ENCODE measurements at places on chromosomes 7 and 10.

DNA sequence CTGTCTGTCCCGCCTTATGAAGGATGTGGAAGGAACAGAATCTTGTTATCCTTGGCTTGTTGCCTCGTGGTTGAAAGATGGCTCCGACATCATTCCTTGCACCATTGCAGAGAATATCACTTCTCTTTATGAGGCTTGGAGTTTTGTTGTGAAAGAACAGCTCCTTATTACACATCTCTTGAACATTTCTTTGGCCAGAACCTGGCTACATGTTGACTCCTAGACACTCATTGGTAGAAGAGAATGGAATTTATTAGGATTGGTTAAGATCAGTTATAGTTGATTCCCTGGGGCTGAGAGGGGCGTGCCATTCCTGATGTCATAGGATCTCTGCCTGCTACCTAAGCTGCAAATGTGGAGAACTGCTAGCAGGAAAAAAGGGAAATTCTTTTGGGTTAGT is 180.5 kb upstream of the CTBP2 start:
- DNase-seq, result no peak

- no peak for DNase-seq
These were observed 302.6 kb upstream of the SP4 start for GRCh38 chr7:21125297-21125696.

DNA sequence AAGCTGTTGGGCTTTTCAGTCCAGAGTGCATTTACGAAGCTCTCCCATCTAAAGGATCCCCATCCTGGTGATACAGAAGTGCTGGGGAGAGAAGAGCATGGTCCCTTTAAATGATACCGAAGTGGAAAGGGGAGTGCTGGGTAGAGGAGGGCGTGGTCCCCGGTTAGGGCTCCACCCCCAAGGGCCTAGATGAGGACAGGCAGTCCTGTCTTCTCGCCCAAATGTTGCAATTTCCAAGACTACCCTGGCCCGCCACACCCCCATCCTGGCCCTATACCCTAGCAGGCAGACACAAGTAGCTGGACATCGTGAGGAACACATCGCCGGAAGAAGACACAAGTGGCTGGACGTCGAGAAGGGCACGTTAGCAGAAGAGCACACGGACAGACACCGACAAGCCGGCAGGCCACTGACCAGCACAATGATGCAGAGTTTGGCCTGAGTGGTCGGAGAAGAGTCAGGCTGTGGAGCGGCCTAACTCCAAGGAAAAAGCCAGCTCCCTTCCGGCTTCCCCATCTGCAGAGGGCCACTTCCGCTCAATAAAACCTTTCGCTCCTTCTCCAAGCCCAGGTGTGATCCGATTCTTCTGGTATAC is 439.5 kb upstream of the NRP1 start:
- DNase-seq, result no peak

- no peak for DNase-seq
These were observed 80.8 kb upstream of the PRSS1 start for GRCh38 chr7:142668495-142668894.

GRCh38 chr7:43509906-43510305 is 73.0 kb upstream of the STK17A start:
- no peak for DNase-seq

DNA sequence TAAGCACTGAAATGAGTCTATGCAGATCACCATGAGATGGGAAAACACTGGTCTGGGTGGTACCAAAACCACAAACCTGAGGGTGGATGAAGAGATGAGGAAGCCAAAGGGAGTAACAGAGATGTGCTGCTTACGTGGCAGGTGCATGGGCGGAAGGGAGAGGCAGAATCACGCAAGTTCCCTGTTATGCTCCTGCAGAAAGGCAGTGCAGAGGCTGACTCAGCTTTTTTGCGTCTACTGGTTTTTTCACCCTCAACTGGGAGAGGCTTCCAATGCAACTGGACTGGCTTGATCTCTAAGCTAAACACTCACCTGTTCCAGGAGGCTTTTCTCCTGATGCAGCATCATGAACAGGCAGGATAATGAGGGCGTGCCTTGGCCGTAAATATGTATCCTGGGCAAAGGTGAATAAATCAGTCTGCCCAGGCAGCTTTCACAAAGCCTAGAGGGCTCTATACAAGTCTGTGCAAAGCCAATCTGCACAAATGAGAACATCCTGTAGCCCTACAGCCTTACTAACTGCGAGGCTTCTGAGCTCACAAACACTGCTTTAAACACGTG is 95.4 kb upstream of the AFAP1L2 start:
- no peak for DNase-seq

GRCh38 chr7:95318501-95319100 is 5.7 kb downstream of the PON1 start:
- DNase-seq, result peak; percentile 96

- no peak for DNase-seq
These were observed 28.9 kb upstream of the INHBA start for GRCh38 chr7:41731493-41732435.

DNA sequence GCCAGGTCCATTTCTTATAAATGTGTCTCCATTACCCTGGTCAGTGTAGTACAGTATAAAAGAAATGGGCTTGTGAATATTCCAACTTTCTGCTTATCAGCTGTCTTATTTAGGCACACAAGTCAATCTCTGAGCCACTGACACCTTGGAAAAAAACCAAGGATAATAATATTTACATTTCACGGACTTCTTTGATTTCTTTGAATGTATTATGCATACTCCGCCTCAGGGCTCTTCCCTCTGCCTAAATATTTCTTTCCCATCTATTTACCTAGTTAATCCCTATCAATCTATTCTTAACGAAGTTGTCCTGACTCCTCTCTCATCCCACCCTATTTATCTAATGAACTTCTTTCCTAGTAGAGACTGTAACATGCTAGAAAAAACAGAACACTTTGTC is 253.8 kb downstream of the CRPPA start:
- no peak for DNase-seq

- DNase-seq, result no peak
These were observed 140.9 kb upstream of the NRBF2 start for GRCh38 chr10:62992145-62992721.

GRCh38 chr10:78181381-78182055 is 147.9 kb downstream of the RPS24 start:
- no peak for DNase-seq

DNA sequence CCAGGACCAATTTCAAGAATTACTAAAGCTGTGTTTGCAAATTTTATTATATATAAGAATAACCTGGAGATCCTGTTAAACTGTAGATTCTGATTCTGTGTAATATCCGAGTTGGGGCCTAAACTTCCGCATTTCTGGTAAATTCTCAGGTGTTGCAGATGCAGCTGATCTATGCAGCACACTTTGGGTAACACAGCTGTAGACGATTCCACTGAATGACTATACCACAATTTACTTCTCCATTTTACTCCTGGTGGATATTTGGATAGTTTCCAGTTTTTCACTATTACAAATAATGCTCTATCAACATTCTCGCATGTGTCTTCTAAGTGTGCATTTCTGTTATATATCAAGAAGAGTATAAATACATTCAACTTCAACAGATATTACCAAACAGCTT is 7.5 kb downstream of the GDI2 start:
- no peak for DNase-seq

DNA sequence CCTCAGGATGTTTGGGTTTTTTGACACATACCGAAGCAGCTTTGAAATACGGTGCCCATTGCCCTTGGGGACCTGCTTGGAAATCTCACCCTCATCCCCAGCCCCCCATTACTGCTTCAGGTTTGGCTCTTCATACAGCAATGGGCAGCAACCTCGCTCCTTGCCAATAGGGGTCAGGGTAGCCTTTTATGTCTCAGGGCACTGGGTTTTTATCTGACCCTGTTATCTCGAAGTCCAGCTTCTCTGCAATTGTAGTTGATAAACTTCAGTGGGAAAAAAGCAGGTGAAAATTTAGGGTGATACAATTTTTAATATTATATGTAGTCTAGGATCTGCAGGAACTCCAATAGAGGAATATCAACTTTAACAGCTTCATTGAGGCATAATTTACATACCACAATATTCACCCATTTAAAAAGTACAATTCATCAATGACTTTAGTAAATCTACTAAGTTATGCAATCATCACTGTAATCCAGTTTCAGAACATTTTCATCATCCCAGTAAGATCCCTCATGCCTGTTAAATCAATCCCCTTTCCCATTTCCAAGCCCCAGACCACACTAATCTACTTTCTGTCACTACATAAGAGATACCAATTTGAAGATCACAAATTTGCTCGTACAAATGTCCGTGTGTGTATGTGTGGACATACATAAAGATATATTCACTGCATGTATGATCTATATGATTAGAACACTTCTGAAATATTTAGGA is 386.2 kb downstream of the KCNMA1 start:
- DNase-seq, result peak; percentile 34

GRCh38 chr10:125455855-125456254 is 227.1 kb downstream of the TEX36 start:
- no peak for DNase-seq

GRCh38 chr7:105131890-105132289 is 117.9 kb downstream of the KMT2E start:
- DNase-seq, result no peak

DNA sequence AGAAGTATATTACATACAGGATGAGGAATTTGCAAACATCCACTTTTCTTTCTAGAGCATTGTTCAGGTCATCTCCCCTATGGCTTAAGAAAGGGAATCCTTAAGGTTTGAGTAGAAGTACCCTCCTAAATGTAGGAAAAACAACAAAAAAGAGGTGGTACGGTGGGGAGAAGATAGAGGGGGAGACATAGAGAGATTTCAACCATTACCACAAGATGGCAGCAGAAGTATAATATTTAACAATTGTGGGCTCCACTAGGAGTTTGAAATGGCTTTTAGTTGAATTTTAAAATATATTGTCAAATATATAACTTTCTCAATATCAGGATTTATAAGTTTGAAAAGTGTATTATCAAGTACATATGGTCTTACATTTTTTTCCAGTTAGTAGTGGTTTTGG is 72.7 kb upstream of the PRKG1 start:
- DNase-seq, result peak; percentile 10

GRCh38 chr7:7790041-7790741 is 71.8 kb upstream of the RPA3 start:
- DNase-seq, result no peak

GRCh38 chr7:96182424-96183158 is 139.3 kb downstream of the SLC25A13 start:
- no peak for DNase-seq

DNA sequence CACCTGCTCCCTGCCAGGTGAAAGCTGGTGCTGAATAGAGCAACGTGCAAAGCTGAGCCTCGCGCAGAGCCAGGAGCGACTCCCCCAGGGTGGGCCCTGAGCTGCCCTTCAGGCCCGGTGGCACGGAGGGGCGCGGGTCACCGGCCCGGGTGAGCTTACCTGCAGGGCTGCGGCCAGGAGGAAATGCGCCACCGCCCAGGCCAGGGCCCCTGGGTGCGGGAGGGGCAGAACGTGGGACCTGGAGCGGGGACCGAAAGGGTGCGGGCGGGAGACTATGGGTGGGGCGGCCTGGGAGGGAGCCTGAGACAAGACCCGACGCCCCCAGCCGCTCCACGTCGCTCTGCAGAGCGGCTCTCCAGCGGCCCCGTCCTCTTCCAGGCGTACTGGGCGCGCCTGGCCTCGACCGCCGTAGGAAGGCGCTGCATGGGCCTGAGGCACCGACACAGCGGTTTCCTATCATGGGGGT is 122.1 kb downstream of the BTAF1 start:
- no peak for DNase-seq

DNA sequence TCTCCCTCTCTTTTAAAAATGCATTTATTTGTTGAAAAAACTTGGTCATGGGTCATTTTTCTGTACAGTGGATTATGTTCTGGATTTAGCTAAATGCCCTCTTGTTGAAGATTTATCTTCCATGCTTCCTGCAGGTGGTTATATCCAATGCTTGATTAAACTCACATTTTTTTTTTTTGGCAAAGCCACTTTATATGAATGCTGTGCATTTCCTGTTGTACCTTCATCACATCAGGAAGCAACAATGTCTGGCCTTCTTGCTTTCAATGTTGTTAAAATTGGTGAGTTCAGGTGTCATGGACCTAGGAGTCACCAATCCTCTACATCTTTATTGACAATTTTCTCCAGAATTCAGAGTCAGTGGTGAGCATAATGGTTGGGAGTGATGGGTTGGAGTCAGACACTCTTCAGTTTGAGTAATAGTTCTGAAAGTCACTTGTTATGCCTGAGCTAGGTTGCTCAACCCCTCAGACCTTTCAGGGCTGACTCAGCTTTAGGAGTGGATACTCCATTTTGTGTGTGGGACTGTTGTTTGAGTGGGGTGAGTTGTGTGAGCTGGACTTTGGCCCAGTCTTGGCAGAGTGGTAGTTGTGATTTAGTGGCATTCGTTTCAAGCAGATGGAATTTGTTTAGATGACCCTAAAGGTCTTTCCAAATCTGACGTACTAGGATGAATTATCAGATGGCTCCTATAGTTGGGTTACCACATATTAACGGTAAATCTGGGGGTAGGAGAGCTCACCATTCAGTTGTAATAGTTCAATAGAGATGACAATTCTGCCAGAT is 213.5 kb upstream of the ZNF32 start:
- no peak for DNase-seq

DNA sequence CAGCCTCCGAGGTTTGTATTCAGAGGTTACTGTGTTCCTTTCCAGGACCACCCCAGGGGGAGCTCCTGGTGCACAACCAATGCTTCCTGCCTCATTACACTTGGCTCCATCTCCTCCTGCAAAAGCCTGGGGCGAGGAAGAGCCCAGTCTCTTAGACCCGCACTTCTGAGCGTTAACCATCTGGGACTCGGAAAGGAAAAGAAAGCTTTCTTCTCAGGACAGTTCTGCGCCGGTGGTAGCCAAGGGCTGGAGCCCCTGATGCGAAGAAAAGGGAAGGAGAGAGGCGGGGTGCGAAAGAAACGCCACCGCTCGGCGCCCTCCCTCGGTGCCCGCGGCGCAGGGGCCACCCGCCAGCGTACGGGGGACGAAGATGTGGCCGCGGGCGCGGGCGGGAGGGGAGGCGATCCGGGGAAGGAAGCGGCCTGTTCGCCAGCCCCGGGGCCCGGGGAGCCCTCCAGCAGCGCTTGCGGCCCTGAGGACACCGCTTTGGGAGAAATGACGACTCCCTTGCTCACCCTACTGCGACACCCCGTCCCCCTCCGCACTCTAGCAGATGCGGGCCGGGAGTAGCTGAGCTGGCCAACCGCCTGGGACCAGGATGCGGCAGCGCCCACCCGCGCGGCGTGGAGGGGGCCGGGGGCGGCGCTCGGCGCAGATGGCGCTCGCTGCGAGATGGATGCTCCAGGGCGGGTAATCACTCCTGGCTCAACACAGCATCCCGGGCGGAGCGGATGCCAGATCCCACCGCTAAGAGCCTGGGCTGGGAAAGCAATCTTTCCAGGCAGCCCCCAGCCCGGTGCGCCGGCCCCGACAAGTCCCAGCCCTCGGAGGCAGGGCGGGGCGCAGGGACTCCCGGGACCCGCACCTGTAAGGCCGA is 1.3 kb downstream of the NRCAM start:
- peak; percentile 80 for DNase-seq

DNA sequence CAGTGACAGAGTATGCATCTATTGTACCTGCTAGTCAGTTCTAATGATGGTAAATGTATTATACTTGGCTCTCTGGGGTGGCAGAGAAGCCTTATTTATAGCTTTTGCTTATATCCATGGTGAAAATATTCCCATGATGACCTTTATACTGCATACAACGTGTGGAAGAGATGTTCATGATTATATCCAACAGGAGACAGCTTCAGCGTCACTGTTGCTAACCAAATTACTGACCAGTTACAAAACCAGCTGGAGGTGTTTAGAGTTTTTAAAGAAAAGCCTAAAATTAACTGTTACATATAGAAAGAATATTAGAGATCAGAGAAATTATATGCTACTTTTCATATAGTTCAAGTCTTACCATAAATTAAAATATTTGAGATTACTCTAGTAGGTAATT is 280.8 kb downstream of the ETV1 start:
- no peak for DNase-seq
